ENCODE measurements at places on chromosomes 11 and 22.

DNA sequence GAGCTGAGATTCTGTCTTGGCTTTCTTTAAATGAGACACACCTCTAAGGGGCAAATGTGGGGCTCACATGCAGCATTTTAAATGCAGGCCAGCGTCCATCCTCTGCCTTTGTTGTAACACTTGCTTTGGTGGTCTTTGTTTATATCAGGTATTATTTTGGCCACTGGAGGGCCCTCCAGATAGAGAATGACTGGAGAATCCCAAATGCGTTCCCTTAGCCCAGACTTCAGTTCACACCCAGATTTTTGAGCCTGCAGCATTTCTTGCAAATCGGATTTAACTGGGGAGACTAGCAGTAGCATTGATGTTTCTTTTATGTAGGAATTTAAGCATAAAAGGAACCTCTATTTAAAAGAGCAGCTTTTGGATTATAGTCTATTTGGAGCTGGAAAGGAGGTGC is 200.2 kb upstream of the SORL1-AS1 start:
- DNase-seq: no peak

DNA sequence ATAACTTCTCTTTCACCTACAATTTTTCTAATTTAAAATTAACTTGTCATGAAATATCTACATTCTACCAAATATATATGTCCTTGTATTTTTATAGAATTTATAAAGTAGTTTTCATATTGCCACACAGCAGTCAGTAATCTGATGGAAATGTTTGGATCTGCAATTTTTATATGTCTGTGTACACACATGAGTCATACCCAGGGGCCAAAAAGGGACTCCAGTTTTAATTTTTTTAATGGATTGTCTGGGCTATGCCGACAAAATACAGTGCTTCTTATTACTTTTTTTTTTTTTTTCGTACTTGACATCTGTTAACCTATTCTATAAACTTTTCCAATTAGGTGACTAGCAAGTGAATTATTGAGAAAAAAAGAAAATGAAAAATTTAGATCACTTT is 6.3 kb downstream of the GUCY1A2 start:
- DNase-seq: no peak

- no peak for DNase-seq
Measured at GRCh38 chr11:76723142-76723541, 52.6 kb upstream of the LRRC32 start.

DNA sequence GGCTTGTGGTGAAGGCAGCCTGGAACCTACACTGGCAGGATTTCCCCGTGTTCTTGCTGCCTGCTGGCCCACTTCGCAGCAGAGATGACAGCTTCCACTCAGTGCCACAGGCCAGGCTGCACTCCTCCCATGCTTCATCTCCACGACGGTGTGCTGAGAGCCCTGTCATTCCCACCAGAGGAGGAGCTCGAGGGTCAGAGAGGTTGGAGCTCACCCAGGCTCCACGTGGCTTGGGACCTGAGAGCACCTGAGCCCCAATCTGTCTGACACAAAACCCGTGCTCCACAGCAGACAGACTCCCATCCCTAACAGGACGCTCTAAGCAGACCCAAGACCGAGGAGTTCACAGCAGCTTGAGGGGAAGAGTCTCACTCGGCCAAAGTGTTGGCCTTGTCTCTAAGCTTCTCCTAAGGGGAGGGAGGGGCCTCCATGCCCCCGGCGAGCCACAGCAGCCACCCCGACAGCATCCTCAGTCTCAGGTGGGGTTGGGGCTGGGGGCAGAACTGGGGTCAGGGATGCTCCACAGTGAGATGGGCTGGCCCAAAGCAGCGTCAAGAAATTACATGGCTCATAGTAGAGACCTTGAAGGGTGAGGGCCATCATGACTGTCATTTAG is 10.7 kb downstream of the LRFN4 start:
- DNase-seq: no peak

GRCh38 chr11:35372565-35373283 is 46.6 kb downstream of the SLC1A2 start:
- DNase-seq: no peak

GRCh38 chr11:122723576-122723975 is 68.1 kb downstream of the UBASH3B start:
- no peak for DNase-seq

GRCh38 chr11:124889191-124890091 is 8.2 kb downstream of the ROBO4 start:
- no peak for DNase-seq

GRCh38 chr11:69430566-69430965 is 50.9 kb upstream of the LINC01488 start:
- DNase-seq: no peak

GRCh38 chr11:24705474-24705873 is 208.6 kb downstream of the LUZP2 start:
- DNase-seq: no peak

DNA sequence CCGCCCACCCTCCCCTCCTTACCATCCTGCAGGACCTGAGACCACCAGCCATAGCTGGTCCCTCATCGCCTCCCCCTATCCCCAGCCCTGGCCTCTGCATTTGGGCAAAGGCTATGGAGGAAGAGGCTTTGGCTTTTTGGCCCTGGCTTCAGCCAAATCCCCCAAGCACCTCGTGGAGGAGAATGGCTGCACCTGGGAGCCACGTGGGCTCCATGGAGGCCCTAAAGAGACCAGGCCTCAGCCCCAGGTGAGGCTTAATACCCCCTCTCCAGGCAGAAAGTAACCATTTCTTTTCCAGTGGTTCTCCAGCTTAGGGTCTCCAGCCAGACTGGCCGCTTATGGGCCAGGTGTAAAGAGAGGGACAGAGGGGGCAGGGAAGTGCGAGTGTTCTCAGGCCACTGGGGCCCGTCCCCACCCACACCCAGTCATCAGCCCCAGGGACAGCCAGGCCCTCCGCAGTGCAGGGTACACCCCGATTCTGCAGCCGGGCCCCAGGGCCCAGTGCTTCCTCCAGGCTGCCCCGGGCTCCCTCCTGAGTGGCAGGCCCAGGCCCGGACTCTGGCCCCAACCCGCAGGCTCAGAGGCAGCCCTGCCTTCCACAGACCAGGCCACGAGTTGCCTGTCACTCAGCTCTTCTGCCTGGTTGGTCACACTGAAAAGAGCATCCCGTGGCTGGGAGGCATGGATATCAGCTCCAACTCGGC is 26.4 kb downstream of the CDKN1C start:
- DNase-seq: no peak

DNA sequence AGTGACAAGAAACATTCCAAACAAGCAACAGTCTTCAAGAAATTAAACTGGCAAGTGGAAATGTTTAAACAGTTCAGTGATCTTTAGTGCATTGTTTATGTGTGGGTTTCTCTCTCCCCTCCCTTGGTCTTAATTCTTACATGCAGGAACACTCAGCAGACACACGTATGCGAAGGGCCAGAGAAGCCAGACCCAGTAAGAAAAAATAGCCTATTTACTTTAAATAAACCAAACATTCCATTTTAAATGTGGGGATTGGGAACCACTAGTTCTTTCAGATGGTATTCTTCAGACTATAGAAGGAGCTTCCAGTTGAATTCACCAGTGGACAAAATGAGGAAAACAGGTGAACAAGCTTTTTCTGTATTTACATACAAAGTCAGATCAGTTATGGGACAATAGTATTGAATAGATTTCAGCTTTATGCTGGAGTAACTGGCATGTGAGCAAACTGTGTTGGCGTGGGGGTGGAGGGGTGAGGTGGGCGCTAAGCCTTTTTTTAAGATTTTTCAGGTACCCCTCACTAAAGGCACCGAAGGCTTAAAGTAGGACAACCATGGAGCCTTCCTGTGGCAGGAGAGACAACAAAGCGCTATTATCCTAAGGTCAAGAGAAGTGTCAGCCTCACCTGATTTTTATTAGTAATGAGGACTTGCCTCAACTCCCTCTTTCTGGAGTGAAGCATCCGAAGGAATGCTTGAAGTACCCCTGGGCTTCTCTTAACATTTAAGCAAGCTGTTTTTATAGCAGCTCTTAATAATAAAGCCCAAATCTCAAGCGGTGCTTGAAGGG is 6.0 kb downstream of the MALAT1 start:
- DNase-seq: no peak

GRCh38 chr22:23276656-23277582 is 96.6 kb downstream of the BCR start:
- DNase-seq: no peak

- DNase-seq: no peak
Measured at GRCh38 chr22:43011079-43011478, 3.9 kb downstream of the PACSIN2 start.

- no peak for DNase-seq
Measured at GRCh38 chr22:19038164-19038546, 84.1 kb downstream of the DGCR2 start.

DNA sequence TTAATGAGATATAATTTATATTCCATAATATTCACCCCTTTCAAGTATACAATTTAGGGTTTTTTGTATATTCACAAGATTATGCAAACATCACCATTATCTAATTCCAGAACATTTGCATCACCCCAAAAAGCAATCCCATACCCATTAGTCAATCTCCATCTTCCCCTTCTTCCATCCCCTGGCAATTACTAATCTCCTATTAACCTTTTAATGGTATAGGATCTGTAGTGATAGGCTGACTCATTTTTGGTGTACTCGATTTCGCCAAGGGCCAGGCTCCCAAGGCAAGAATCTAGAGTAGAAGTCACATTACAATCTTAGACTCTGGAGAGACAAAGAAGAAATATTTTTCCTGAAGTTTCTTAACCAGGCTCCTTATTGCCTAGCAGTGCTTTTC is 113.4 kb downstream of the GAB2 start:
- DNase-seq: no peak

DNA sequence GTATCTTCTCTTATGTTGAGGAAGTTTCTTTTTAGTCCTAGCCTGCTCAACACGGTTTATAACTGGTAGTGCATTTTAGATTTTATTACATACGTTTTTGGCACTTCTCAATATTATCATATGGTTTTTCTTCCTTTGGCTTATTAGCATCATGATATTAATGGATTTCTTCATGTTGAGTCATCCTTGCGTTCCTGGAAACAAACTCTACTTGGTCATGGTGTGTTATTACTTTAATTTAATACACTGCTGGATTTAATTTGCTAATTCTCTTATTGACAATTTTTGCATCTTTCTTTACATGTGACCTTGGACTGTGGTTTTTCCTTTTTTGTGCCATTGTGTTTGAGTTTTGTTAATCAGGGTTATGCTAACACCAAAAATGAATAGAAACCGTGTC is 20.5 kb downstream of the IGF2 start:
- DNase-seq: no peak

- DNase-seq: no peak
Measured at GRCh38 chr11:108368134-108368533, 99.2 kb downstream of the C11orf65 start.

- DNase-seq: no peak
Measured at GRCh38 chr11:12223771-12224536, 113.6 kb downstream of the MICAL2 start.

- DNase-seq: no peak
Measured at GRCh38 chr22:17917490-17917983, 106.8 kb downstream of the MICAL3 start.

DNA sequence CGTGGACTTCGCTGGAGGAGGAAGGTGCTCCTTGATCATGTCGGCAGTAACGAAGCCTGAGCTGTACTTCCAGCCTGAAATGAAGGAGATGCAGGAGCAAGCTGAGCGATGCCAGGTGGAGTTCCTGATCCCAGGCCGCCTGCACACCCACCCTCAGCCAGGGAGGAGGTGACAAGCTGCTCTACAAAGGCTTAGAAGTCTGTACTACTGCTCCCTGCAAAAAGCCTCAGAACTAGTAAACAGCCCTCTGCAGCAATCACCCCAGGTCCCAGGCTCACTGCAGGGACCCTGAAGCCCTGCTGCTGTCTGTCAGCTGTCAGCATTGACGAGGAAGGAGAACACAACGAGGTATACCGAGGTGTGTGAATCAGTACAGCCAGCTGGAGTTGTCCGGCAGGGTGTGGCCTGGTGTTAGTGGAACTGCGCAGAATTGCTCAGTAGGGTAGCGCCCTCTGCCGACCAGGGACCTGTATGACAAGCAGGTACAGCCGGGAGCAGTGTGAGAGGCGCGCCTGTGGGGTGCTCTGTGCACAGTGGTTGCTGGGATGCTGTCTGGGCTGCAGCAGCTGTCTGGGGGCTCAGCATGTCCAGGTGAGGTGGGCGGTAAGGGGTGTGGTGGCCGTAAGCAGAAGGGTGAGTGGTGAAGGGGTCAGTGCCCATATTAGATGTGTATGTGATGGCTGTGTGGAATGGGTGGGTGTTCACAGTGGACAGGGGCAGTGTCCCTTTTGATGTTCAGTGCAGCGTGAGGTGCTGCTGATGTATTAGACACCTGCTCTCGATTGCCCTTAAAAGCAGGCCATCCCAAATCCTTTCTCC is 7.6 kb downstream of the CYB5R2 start:
- DNase-seq: peak; percentile 42

DNA sequence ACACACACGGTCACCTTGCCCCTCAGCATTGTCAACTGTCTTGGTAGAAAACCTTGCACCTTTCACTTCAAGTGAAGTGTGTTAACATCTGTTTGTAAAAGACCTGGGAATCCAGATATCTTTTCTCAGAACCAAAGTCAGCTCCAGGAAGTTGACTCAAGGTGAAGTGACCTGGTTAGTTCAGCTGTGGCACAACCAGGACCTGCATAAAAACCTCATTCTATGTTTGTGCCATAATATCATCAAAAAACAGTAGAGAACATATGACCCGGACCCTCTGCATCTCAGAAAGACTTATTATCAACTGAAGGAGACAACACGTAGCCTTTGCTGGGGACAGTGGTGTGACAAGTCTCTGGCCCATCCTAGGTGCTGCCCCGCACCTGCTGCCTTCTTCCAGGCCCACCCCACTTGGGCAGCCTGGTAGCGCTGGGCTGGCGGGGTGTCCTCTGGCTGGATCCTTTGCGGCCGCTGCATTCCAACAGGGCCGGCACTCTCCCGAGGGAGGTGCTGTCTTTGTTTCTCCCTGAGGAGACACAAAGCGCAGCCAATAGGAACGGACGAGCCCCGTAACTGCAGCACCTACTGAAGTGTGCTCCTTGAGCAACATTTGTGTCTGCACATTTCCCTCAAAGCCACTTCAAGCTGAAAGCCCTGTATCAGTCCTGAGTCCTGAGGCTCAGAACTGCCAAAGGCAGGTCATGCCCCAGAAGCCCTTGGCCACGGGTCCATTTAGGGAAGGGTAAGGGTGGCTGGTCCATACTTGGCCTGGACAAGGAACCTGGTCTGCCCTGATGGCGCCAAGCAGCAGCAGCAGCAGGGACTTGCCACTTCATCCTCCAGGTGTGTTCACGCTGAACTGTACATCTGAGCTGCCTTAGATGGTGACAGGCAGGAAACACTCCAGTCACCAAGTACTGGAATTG is 25.2 kb downstream of the LRRC74B start:
- no peak for DNase-seq

DNA sequence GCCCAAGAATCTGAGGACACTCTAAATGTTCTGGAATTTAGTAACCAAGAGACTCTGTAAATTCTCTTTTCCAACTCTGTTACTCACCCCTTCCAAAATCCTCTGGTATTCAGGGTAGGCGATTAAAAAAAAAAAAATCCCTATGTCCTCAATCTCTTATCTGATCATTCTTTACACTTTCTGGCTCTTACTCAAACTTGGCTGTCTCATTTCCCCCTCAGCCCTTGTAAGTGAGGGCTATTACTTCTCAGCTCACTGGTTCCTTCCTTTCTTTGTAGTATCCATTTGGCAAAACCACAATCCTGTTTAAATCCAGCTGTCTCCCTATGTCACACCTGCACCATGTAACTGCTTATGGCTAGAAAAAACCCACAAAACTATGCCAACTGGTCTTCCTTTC is 12.7 kb upstream of the MSANTD2 start:
- DNase-seq: no peak
